ENCODE measurements at places on chromosomes 6 and 20.

DNA sequence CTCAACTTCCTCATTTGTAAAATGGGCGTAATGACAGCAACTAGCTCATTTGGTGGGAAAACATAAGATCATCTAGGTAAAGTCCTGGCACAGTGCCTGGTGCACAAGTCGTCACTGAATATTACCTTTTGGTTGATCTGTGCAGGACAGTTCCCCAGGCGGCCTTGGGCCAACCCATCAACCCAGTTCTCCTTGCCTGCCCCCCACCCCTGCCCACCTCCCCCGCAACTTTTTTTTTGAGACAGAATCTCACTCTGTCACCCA is 99.2 kb downstream of the JPH2 start:
- no peak for DNase-seq

GRCh38 chr6:158266131-158266530 is 46.1 kb upstream of the TULP4 start:
- no peak for DNase-seq

- no peak for DNase-seq
Measured at GRCh38 chr20:48273843-48274242, 488.6 kb upstream of the SULF2 start.

DNA sequence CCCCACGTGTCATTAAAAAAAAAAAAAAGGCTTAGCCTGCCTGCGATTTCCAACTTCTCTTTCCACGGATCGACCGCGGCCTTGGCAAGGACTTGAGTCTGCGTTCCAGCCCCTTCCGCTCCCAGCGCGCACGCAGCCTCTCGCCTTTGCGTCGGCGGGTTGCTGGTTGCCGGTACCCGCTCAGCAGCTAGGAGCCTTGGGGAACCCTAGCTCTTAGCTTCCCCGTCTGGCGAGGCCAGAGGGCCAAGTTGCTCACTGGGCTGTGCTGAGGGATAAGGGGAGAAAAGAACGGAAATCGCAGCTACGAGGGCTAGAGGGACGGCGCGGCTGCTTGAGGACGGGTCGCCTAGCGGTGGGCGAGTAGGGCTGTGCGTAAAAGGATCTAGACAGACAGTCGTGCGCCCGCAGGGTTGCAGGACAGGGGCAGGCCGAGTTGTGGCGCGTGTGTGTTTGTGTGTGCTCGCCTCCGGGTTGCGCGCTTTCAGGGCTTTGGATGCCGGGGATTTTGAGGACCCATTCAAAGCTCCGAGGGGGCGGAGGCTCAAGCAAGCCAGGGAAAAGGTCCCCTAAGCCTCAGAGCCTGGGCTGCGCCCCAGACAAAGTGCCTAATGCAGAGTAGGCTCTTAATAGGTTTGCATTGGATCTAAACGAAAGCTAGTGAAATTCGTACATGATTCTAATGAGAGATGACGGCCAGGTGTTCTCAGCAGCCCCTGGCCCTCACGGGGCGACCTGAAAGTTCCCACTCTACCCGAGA is 40.5 kb upstream of the OSTM1 start:
- no peak for DNase-seq

GRCh38 chr6:150987371-150987828 is 121.9 kb downstream of the MTHFD1L start:
- peak; percentile 24 for DNase-seq

GRCh38 chr20:34310481-34311117 is 7.4 kb upstream of the AHCY start:
- DNase-seq, result no peak

DNA sequence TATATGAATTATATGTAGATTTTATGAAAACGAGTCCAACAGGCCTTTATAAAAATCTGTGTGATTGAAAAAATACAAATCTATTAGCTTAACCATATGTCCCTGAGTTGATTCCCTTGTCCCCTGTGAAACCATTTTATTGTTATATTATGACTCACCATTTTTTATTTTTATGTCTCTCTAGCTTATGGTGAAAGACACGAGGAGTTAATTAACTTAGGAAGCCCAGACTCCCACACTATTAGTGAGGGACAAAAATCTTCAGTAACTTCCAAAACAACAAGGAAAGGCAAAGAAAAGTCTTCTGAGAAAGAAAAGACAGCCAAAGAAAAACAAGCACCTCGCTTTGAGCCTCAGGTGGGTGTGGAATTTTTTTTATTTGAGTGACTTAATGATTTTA is 183.1 kb downstream of the ADGB start:
- DNase-seq, result no peak

- no peak for DNase-seq
Measured at GRCh38 chr6:33704215-33705066, 7.1 kb downstream of the UQCC2 start.

GRCh38 chr6:52790861-52791260 is 12.8 kb downstream of the GSTA1 start:
- no peak for DNase-seq

DNA sequence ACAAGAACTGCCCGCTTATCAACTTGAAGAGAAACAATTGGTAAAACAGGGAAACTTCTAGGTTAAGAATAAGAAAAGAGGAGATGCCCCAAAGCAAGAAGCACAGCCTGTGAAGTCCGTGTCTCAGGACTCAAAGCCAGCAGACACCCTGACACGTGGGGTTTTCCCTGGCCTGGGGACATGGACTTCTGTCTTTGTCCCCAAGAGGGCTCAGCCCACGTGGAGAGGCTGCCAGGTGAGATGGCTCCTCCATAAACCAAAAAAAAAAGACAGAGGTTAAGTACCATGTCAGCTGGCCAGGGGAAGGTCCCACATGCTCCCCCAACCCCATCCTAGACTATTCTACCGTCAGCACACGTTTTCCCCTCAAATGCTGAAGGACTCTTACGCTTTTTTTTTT is 9.9 kb downstream of the SERPINB6 start:
- DNase-seq, result no peak

DNA sequence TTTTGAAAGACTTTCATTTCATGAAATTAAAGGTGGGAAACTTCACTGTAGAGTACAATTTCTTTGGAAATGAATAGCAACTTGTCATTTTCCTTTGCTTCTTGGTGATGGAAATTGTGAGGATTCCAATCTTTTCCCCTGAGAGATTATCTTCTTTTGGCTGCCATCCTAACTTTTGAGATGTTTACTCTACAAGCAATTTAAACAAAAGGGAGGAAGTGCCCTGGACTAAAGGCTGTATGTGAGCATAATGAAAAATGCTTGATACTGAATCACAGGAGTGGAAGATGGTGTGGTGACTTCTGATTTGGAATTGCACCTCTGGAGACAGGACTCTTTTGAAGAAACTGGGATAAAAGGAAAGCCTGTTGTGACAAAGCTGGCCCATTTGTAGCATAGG is 43.1 kb upstream of the JAG1 start:
- DNase-seq, result no peak

DNA sequence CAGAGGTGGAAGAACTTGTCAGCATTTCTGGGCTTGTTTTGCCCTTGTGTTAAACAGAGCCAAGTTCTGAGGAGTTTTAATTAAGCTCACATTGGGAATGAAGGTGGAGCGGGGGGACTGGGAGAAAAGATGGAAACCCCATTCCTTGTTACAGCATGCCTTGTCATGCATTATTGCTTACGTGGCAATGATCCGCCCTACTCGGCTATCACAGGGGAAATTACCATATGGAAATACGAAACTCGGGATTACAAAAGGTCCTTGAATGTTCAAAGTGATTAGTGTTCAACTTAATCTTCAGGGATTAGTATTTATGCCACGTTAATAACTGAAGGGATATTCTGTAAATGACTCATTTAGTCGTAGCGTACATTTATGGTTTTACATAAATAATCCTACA is 86.4 kb downstream of the MAP3K7 start:
- no peak for DNase-seq

GRCh38 chr6:116158641-116159040 is 32.7 kb upstream of the COL10A1 start:
- no peak for DNase-seq

GRCh38 chr6:79574174-79574573 is 36.9 kb upstream of the LCA5 start:
- no peak for DNase-seq

DNA sequence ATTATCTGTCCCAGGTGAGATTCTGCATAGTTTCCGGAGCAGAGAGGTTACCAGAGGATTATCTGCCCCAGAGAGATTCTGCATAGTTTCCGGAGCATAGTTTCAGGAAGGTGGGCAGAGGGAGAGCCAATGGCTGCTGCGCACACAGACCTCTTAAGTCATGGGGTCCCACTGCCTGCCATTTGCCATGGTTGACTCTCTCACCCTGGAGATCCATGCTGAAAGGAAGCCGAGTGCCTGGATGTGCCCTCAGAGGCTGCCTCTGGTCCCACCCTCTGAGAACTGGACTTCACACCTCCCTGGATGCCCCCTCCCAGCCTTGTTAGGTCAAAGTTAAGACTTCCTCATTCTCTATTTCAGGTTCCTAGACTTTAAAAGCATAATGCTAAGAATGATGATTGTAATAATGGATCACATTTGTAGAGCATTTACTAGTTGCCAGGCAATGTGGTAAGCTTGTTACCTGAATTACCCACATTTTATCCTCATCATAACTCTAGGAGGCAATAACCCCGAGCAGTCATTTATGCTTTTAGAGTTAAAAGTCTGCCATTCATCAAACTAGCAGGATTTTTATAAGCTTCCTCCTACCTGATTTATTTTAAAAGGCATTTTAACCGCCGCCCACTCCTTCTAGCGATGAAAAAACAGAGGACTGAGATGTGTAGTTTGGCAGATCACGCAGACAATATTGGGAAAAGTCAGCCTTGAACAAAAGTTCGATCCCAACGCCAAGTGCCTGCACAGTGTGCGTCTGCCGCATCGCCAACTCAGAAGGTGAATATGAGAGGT is 11.9 kb downstream of the SERPINB9 start:
- DNase-seq, result no peak

DNA sequence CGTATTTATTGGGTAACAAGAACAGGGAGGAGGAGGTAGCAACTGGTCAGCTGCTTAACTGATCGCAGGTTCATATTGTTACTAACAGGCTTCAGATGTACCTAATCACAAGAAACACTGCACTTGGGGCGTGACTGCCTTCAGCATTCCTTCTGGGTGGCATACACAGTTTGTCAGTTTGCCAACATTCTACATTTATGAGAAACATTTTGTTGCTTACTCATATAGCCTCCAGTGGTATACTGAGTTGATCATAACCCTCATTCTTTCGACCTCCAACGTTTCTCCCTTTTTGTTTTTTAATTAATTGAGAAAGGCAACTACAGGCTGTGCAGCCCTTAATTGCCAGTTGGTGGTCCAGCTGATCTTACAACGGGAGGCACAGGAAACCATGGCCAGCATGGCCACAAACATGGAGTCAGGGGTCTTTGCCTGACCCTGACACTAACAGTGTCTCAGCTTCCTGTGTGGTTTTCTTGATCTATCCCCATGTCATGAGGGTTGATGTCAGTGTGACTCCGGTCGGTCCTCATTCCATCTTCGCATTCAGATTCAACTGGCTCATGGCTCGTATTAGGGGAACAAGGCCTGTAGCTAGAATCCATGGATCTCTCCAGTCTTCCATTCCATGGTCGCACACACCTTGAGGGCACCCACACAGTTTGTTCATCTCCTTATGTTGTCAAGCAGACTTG is 9.4 kb downstream of the EPB41L2 start:
- no peak for DNase-seq

DNA sequence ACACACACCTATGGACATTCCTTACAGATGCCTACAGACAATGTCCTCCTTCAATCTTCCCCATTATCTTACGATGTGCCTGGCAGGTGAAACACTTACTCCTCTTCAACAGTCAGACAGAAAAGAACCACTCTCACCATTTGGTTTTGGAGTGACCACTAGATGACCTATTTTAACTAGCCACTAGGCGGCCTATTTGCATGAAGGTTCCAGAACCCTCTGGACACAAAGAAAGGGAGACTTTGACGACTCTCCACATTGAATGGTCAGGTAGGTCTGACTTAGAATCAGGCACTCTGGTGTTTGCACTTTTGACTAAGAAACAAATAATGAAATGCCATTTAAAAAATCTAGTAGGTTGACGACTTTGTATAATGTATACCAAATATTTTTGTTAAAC is 42.0 kb downstream of the PNLDC1 start:
- no peak for DNase-seq

- DNase-seq, result no peak
Measured at GRCh38 chr6:5997420-5997987, 9.2 kb downstream of the NRN1 start.

DNA sequence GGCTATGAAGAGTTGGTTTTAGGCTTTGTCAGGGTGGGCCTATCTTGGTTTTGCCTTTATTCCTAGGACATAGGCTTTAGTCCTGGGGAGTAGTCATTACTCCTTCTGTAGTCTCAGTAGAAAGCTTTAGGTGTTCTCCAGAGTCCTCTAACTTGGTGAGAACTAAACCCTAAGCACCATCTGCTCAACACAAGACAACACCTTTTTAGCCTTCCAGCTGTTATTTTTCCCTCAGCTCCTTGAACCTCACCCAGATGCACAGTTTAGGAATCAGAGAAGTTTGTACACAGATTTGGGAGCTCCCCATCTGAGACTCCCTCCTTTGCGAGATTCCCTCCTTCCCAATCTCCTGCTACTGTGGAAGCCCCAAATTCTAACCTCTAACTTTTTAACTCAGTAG is 141.3 kb downstream of the QRSL1 start:
- DNase-seq, result no peak

DNA sequence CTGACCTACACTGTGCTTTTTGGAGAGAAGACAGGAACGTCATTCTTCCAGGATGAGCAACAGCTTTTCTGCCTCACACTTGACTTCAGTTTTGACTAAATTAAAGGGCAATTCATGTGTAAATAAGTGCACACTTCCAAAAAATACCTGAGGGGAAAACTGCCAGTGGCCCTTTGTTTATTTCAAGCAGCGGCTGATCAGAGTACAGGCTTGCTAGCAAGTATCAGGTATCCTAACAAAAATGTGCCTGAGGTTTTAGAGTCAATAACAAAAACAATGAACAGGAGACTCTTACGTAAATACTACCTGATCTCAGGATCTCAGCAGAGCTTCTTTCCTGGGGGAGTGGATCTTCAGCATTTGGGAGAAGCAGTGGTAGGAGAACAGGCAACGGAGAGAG is 12.4 kb downstream of the LY86 start:
- DNase-seq, result no peak

All from stimulated activated CD8-positive, alpha-beta memory T cell treated with anti-CD3 and anti-CD28 coated beads, Interleukin-7, amount 100 ng/mL, for 48 hours (primary cell).